NAMALWA (cell line): ENCODE measurements at places on chromosomes 4 and X.

- no peak for DNase-seq
These were observed 119.4 kb downstream of the PSAPL1 start for GRCh38 chr4:7315286-7315685.

GRCh38 chr4:122865425-122865824, 38.8 kb downstream of the FGF2 start:
- DNase-seq = no peak

DNA sequence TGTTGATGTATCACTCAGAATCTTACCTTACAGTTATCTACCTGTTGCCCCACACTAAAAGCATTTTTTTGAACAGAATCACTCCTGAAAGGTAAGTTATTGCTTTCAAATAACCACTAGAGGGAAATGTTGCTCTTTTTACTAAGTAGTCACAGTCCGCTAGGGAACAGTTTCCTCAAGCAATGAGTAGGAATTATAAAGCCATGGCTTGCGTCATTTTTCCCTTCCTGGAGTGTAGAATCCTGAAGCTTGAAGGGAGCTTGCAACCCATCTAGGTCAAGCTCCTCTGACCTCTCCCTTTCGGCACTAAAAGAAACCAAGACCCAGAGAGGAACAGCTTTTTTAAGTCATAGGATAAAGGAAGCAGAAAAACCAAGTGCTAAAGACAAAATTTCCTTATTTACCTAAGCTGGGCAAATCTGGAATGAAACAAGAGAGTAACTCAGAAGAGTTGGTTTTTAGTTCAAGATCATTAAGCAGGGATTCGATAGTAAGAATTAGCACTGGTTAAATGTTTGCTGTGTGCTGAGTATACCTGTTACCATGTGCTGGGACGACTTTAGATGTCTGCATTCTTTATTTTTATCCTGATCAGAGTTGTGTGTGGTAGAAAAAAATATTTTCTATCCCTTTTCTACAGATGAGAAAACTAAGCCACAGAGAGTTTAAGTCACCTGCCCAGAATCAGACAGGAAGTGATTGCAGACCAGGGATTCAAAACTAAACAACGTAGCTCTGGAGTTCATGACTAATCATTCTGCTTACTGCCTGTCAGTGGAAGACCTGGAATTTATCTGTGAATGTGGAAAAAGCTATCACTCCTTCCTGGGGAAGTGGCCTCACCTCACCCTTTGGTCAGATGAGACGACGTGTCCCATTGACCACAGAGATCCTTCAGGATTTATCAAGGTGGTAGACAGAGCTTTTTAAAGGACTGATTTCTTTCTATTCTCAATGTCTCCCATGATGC, 631.5 kb downstream of the RAB28 start:
- DNase-seq = peak; percentile 43

- DNase-seq = no peak
These were observed 17.9 kb upstream of the NSUN7 start for GRCh38 chr4:40731792-40732245.

DNA sequence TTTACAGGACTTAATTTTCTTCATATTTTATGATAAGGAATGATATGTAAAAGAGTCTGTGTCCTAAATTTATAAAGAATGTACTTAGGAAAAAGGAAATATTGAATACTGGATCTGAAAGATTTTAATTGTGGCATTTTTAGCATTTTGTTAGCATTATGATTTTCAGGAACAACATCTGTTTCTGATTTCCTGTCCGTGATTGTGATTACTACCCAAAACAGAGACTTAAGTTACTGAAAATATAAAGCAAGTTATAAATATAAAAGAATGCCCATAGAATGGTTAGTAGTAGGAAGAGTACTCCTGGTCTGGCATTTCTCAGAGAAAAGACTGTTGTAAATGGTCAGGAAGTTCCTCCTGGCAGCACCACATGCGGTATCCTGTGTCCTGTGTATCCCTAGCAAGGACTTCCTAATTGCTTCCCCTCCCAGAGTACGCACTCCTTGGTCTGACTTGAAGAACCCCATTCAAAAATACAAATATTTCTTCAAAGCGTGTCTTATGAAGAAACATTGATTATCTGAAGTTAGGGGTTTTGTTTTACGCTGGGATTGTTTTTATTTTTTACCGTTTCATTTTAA, 88.9 kb downstream of the RS1 start:
- no peak for DNase-seq

DNA sequence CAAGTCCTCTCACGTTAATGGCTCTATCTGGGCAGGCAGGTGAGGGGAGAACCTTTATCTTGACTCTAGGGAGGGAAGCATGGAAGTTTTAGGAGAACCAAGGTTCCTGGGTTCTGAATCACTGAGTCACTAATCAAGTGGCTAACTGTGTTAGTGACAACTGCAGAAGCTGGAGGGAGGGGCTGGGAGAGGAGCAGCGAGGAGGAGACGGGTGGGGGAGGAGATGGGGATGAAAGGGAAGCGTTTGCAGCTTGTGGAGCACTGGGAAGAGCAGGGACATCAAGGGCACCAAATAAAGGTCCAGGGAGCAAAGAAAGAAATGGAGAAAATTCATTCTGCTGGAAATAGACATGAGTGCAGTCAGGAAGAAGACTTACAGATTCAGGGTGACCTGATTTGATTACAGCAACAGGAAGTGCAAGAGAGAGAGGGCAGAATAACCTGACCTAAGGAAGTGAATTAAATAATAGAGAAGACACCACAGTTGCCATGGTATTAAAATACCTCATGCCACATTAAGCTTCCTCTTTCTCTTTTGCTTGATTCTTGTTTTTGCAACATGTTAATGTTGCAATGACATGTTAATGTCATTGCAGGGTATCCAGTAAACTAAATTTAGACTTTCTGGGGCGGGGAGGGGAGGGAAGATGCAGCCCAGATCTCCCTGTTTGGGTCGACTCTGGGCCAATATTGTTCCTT, 4.5 kb upstream of the SETD7 start:
- DNase-seq = peak; percentile 89

GRCh38 chr4:114027596-114027995, 48.1 kb upstream of the ARSJ start:
- DNase-seq = no peak

- no peak for DNase-seq
These were observed 459.7 kb downstream of the MID1IP1 start for GRCh38 chrX:39260965-39261364.

- no peak for DNase-seq
These were observed 92.3 kb upstream of the SLC7A11 start for GRCh38 chr4:138334346-138335016.

DNA sequence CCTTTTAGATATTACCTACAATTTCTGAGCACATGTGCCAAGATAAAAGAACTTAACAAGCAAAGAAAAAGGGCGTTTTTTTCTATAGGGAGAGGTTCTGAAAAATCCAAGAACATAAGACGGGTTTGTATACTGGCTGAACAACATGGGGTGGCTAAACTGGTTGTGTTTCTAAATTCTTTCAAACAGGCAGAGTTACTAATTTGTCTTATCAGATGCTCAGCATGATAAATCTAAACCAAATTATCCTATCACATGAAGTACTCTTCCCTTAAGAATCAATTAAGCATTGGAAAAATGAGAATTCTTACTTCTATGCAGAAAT, 45.4 kb upstream of the PGM2 start:
- no peak for DNase-seq

- DNase-seq = no peak
These were observed 148.7 kb downstream of the TSPAN5 start for GRCh38 chr4:98509721-98510120.

- no peak for DNase-seq
These were observed 715.7 kb downstream of the KCTD8 start for GRCh38 chr4:43732829-43733426.

DNA sequence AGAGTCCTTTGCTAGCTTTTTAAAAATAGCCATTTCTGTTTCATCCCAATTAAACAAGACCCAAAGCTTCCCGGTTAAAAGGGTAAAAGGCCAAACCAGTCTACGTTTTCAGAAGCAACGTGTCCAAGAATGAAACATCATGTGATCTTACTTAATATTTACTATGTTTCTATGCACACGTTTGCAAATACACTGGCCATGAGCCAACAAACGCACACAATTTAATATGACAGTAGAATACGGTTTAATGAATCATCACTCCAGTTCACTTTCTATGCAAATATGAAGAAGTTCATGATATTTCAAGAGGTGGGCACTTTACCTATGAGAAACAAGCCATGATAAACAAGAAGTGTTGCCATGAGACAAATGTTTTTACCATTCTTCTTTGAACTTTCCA, 4.3 kb downstream of the NR0B1 start:
- no peak for DNase-seq

GRCh38 chr4:108433832-108434231, 186.5 kb upstream of the RPL34 start:
- DNase-seq = no peak

- no peak for DNase-seq
These were observed 34.9 kb downstream of the PDE5A start for GRCh38 chr4:119593698-119594097.

GRCh38 chr4:54842226-54842625, 184.5 kb downstream of the KIT start:
- no peak for DNase-seq

DNA sequence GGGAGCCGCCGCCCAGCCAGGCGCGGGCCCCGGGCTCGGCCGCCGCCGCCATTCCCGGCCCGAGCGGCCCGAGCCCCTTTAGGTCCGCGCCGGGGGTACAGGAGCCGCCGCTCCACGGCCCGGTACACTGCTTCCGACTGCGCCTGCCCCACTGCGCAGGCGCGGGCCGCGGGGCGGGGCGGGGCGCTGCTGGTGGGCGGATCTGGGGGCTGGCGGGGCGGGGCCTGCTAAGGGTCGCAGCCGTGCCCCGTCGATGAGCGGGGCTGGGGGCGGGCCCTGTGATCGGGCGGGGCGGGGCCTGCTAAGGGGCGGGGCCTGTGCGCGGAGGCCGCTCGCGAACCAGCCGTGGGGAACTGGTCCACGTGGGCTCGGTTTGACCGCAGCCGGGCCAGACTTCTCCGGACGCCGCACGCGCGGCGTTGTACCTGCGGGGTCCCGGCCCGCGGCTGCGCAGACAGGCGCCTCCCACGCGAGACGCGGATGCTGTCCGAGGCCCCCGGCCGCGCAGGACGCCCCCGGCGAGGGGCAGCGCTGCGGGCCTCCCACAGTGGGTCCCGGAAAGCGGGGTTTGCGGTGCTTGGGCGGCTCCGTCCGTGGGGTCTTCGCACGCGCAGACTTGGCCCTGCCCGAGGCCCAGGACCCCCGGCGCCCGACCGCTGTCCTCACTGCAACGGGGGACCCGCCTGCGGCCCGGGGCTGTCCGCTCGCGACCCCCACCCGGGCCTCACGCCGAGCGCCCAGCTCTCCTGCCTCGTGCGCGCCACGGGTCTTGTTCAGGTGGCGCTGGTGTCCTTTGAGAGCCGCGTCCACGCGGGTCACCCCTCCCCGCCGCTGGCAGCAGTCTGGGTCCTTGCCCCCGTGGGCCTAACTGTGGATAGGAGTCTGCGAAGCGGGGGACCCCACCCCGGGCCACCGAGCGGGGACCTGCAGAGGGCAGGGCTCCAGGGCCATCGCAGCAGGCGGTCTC, at the start of gene DGKQ:
Gene DGKQ (minus strand): TSS at position 139 of the 967 bp plus-strand sequence. CDS start 87 bp downstream, at position 52.
- DNase-seq = peak; percentile 82

DNA sequence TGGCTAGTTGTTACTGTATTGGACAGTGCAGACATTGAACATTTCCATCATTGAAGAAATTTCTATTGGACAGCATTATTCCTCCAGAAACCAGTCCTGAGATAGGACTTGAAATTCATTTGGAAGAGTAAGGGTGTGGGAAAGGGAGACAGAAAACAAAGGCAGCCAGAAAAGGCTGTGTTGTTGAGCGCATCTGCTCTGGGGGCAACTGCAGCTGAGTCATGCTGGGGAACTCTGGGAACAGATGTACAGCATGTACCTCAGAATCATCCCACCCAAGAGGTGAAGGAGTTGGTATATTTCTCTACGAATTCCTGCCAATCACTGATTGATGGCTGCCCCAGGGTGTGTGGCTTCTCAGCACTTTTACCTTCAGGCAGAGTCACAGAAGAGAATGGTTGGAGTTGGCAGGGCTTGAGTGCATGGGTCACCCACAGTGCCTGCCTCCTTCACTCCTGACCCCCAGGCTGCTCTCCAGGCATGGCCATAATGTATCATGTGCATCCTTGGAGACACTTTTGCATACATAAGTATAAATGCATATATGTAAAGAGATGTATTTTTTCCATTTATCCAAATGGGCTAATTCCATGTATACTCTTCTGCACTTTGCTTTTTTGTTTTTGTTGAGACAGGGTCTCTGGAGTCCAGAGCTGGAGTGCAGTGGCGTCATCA, 39.4 kb downstream of the GEMIN8 start:
- DNase-seq = no peak

DNA sequence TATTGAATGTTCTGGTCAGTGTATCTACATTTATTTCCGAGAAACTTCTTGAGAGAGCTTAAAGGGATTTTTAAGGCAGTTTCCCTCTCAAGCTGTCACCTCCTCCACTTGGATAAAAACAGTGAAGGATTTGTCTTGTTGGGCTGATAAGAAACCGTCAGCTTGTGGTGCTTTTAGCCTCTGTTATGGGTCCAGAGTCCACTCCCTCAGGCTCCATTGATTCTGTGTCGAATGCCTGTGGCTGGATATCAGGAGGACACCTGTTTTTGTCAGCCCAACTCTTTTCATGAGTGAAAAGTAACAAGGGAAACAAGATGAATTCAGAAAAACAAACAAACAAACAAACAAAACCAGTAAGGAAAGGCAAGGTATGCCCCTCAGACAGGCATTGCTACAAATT, 12.4 kb downstream of the CLCN4 start:
- DNase-seq = no peak
